ENCODE measurements at places on chromosomes 12 and 14. TPM values are rescaled to one million over a fixed set of nuclear protein-coding genes. Genes with fewer than 3 reads are reported as not detected.

DNA sequence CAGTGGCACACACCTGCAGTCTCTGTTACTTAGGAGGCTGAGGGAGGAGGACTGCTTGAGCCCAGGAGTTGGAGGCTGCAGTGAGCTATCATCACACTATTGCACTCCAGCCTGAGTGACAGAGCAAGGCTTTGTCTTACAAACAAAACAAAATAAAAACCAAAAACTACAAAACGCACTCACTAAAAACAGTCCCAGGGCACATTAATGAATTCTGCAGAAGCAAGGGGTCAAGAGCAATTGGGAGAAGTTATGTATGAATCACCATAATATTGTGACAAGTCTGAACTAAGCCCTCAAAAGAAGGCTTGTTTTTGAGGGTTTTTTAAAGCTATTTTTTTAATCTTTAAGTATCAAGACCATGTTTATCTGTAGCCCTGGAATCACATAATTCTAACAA is 201.1 kb downstream of the MED13L start:
- H3K27ac ChIP-seq = no peak overlapping the region
- no peak overlapping the region for H3K4me3 ChIP-seq
- H3K27me3 ChIP-seq = no peaks in the 10 kb centered on the region
- peaks cover 1% of the 10 kb centered on the region for H3K36me3 ChIP-seq
- H3K4me1 ChIP-seq = peaks cover 24% of the 10 kb centered on the region

GRCh38 chr14:34700622-34701130 is 13.7 kb downstream of the CFL2 start:
- H3K4me1 ChIP-seq = no peaks in the 10 kb centered on the region
- no peaks in the 10 kb centered on the region for H3K36me3 ChIP-seq
- no peak overlapping the region for H3K4me3 ChIP-seq
- H3K27me3 ChIP-seq = no peaks in the 10 kb centered on the region
- H3K27ac ChIP-seq = no peak overlapping the region

GRCh38 chr14:23359167-23359626 is 5.8 kb downstream of the EFS start:
- no peaks in the 10 kb centered on the region for H3K36me3 ChIP-seq
- H3K27me3 ChIP-seq = peaks cover 16% of the 10 kb centered on the region
- H3K4me3 ChIP-seq = no peak overlapping the region
- DNase-seq = no peak
- no peaks in the 10 kb centered on the region for H3K4me1 ChIP-seq

GRCh38 chr12:132146098-132146497 is 1.8 kb downstream of the NOC4L start:
- peaks cover 10% of the 10 kb centered on the region for H3K36me3 ChIP-seq
- H3K27ac ChIP-seq = no peak overlapping the region
- H3K4me3 ChIP-seq = peak overlapping the region; percentile 90
- no peak for DNase-seq

- H3K27me3 ChIP-seq = no peaks in the 10 kb centered on the region
- peaks cover 74% of the 10 kb centered on the region for H3K4me1 ChIP-seq
- peak overlapping the region; percentile 82 for H3K27ac ChIP-seq
- no peak for DNase-seq
- peak overlapping the region; percentile 46 for H3K4me3 ChIP-seq
Observed at GRCh38 chr12:122086116-122086515, 7.6 kb downstream of the MLXIP start.

DNA sequence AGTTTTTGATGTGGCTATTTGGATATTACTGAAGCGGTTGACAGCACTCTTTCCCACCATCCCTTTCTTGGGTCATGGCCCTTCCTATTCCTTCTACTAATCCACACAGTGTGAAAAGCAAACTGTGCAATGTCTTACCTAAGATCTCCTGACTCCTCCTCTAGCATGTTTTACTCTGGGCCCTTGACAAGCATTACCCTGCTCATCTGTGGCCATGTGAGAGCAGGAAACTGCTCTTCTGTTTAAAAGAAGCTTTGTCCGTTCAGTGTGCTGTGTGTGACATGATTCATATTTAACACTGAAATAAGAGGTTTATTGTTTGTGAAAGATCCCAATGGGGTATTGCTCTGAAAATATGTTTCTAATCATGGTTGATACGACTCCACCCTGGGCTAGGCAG is 1022.5 kb downstream of the AACS start:
- no peaks in the 10 kb centered on the region for H3K27me3 ChIP-seq
- no peak for DNase-seq
- H3K36me3 ChIP-seq = no peaks in the 10 kb centered on the region

GRCh38 chr12:24378548-24379407 is 429.3 kb upstream of the SOX5 start:
- no peak overlapping the region for H3K27ac ChIP-seq
- H3K36me3 ChIP-seq = no peaks in the 10 kb centered on the region
- no peaks in the 10 kb centered on the region for H3K27me3 ChIP-seq
- H3K4me3 ChIP-seq = no peak overlapping the region
- H3K4me1 ChIP-seq = no peaks in the 10 kb centered on the region

- H3K27ac ChIP-seq = peak overlapping the region; percentile 94
- no peaks in the 10 kb centered on the region for H3K36me3 ChIP-seq
- no peaks in the 10 kb centered on the region for H3K27me3 ChIP-seq
- peaks cover 19% of the 10 kb centered on the region for H3K4me1 ChIP-seq
- H3K4me3 ChIP-seq = peak overlapping the region; percentile 94
- no peak for DNase-seq
Observed at GRCh38 chr12:71686658-71687025, 760 bp downstream of the TMEM19 start.

DNA sequence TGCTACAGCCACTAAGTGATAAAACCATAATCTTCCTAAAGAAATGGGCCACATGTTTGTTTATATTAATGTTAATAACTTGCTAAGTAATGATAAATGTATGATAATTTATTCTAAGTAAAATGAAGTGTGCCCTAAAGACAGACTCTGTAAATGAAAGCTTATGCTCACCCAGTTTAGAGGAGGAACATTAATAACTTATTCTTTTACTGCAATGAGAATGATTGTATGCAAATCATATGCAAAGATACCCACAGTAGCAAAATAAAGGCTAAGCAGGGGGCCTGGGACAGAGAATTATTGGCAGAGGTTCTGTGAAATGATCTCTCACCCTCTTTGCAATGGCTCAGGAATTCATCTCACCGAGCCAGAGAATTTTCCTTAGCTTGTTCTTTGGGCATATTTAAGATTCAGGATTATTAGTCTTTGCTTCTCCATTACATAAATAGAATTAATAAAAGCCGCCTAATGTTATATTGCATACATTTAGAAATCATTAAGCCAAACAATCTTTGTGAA is 75.9 kb downstream of the TMEM132D start:
- no peaks in the 10 kb centered on the region for H3K36me3 ChIP-seq
- no peak overlapping the region for H3K27ac ChIP-seq
- H3K27me3 ChIP-seq = peaks cover 1% of the 10 kb centered on the region

DNA sequence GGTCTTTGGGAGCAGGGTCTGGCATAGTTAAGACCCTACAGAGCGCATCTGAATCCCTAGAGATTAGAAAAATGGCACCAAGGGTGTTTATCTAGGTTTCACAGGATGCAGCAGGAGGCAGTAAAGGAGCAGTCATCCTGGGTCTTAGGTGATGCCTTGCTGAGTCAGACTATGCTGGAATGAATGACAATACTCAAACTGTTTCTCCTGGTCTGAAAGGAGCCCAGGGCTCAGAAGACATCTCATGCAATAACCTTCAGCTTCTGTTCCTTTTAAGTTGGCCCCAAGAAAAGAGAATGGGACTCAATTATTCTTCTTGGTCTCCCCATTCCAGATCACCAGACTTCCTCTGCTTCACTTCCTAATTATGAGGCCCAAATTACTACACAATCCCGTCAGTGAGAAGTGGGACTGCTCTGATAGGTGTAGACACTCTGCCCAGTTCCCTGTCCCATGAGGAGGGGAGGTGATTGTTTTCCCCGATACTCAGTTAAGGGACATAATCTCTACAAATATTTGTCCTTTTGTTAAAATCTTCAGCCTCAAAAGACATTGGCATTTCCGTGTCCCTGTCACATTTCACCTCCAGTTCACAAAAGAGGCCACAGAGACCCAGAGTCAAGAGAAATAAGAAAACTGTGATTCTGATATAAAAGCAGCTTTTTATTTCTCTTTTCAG is 14.8 kb upstream of the APOF start:
- H3K4me1 ChIP-seq = no peaks in the 10 kb centered on the region
- no peaks in the 10 kb centered on the region for H3K36me3 ChIP-seq
- no peak for DNase-seq
- H3K27me3 ChIP-seq = no peaks in the 10 kb centered on the region
- H3K4me3 ChIP-seq = no peak overlapping the region

GRCh38 chr12:31368666-31369361 is 42.9 kb upstream of the SINHCAF start:
- DNase-seq = no peak
- no peak overlapping the region for H3K27ac ChIP-seq
- H3K27me3 ChIP-seq = no peaks in the 10 kb centered on the region
- H3K36me3 ChIP-seq = no peaks in the 10 kb centered on the region
- no peaks in the 10 kb centered on the region for H3K4me1 ChIP-seq
- H3K4me3 ChIP-seq = no peak overlapping the region

GRCh38 chr12:125331342-125332052 is 266.3 kb downstream of the AACS start:
- peaks cover 26% of the 10 kb centered on the region for H3K27me3 ChIP-seq
- DNase-seq = no peak
- H3K4me1 ChIP-seq = no peaks in the 10 kb centered on the region

DNA sequence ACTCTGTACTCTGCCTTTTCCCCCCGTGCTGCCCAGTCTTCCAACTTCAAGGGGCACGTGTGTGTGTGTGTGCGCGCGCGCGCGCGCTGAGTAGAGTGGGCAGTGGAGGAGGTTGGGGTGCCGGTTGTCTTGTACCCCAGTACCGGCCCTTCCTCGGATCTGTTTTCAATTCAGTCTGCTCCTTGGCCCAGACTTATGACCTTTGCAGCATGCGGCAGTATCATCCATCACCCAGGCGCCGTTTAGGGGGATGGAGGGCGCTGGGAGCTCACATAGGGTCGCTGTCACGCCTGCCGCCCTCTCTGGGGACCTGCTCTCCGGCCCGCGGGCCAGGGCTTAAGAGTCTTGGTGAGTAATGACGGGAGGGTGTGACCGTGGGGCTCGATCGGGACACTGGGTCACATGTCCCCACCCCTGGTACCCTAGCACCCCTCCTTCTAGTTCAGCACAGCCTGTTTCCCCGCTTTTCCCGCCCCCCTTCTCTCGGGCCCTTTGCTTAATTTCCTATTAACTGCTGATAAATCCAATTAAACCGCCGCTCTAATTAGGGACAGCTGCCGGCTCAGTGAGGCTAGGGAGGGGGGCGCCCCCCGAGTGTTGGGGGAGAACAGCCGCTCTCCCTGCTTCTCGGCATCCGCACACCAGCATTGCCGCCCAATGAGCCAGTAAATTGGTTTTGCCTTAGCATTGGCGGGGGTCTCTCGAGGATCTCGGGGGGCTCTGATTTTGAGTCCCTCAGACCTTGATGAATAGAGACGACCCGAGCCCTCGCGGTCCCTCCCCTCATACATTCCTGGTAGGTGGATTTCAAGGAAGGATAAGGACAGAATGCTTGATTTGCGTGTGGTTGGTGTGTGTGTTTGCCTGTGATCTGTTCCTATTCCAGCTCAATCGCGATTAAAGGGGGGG is 9.3 kb downstream of the STAC3 start:
- DNase-seq = no peak
- H3K4me1 ChIP-seq = peaks cover 57% of the 10 kb centered on the region
- H3K27me3 ChIP-seq = peaks cover 41% of the 10 kb centered on the region
- H3K27ac ChIP-seq = no peak overlapping the region
- H3K4me3 ChIP-seq = peak overlapping the region; percentile 83

DNA sequence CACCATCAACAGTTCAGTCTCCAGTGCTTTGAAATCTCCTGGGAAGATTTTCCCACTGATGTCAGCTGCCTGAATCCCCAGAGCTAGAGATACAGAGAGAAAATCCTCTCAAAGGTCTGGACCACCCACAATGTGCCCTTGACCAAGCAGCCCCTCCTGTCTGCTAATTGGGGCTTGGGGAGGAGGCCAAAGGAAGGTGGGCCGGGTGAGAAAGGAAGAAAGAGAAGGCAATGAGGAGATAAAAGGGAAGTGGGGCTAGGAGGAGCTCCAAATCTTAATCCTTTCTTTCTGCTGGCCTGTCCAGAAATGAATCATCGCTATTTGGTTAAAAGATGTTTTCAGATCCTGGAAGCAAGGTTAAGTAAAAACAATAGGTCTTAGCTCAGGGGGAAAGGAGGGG is 322.9 kb downstream of the BCL11B start:
- H3K4me3 ChIP-seq = no peak overlapping the region
- peaks cover 19% of the 10 kb centered on the region for H3K4me1 ChIP-seq
- DNase-seq = no peak
- no peaks in the 10 kb centered on the region for H3K36me3 ChIP-seq

GRCh38 chr14:103072595-103073366 is 11.2 kb upstream of the LBHD2 start:
- H3K27me3 ChIP-seq = peaks cover 4% of the 10 kb centered on the region
- H3K4me1 ChIP-seq = no peaks in the 10 kb centered on the region
- no peak overlapping the region for H3K4me3 ChIP-seq
- no peak overlapping the region for H3K27ac ChIP-seq

Gene KNTC1
- total RNA-seq = 128 TPM

Gene CLEC1B
- total RNA-seq = not detected

Gene SALL2
- total RNA-seq = 3.5 TPM

Gene RDH5
- 5.3 TPM for total RNA-seq

Gene MYF6
- not detected for total RNA-seq

Gene SART3
- 81.4 TPM for total RNA-seq

Gene IAPP
- total RNA-seq = not detected

Gene PRR4
- 0.69 TPM for total RNA-seq
